ENCODE measurements at places on chromosomes 16 and 17.

DNA sequence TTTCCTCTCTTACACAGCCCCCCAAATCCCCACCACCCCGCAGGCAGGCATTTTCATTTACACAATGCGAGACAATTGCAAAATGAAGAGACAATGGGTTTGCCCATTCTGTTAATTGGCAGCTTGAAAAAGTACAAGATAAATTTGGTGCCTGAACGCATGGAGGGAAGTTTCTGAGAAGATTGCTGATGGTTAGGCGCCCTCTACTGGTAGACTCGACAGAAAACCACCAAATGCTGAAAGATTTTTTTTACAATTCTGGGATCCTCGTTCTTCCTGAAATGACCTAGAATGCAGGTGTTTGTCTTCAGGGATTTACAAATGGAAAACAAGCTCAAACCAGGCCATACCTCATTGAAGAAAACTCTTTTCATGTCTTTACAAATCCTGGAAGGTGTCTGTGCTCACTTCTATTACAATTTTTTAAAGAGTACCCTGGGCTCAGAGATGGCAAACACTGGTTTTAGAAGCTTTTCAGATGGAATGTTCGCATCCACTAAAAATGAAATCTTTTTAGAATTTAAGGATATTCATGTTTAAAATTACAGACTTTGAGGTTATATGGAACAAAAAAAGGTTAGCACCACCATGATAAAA, 338.5 kb downstream of the PMP22 start:
- DNase-seq, result peak; percentile 42
- no peaks in the 10 kb centered on the region for H3K36me3 ChIP-seq
- H3K27me3 ChIP-seq, result peaks cover 19% of the 10 kb centered on the region
- H3K4me1 ChIP-seq, result no peaks in the 10 kb centered on the region
- H3K4me3 ChIP-seq, result no peak overlapping the region
- H3K27ac ChIP-seq, result no peak overlapping the region

- H3K36me3 ChIP-seq, result peaks cover 4% of the 10 kb centered on the region
- H3K4me3 ChIP-seq, result peak overlapping the region; percentile 17
- H3K27ac ChIP-seq, result peak overlapping the region; percentile 78
- DNase-seq, result peak; percentile 56
- H3K4me1 ChIP-seq, result peaks cover 21% of the 10 kb centered on the region
Observed at GRCh38 chr17:17959520-17960361, 12.5 kb downstream of the TOM1L2 start.

- peak; percentile 39 for DNase-seq
- H3K4me1 ChIP-seq, result peaks cover 21% of the 10 kb centered on the region
- H3K27ac ChIP-seq, result no peak overlapping the region
- no peaks in the 10 kb centered on the region for H3K27me3 ChIP-seq
- H3K4me3 ChIP-seq, result no peak overlapping the region
- H3K36me3 ChIP-seq, result no peaks in the 10 kb centered on the region
Observed at GRCh38 chr16:73092236-73092781, 44.4 kb upstream of the ZFHX3 start.

- no peaks in the 10 kb centered on the region for H3K36me3 ChIP-seq
- no peaks in the 10 kb centered on the region for H3K27me3 ChIP-seq
- H3K27ac ChIP-seq, result no peak overlapping the region
- H3K4me3 ChIP-seq, result no peak overlapping the region
Observed at GRCh38 chr17:70184770-70185169, 15.4 kb downstream of the KCNJ2 start.

DNA sequence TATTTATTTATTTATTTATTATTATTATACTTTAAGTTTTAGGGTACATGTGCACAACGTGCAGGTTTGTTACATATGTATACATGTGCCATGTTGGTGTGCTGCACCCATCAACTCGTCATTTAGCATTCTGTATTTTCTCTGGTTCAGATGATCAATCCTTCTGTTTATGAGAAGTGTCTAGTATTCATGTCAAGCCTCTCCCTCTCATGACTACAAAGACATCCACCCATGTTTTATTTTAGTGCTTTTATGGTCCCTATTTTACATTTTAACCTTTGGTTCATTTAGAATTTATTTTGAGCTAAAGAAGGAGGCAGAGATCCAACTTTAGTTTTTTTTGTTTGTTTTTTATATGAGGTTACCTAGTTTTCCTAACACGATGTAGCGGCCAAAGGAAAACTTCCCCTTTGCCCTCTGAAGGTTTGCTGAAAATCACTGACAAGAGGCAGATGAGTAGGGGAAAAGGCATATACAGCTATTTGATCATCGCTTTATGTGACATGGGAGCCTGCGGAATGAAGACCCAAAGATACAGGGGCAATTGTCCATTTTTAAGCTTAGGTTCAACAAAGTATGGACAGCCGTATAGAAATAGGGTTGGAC, 22.4 kb upstream of the AQP8 start:
- H3K27me3 ChIP-seq, result no peaks in the 10 kb centered on the region
- H3K4me1 ChIP-seq, result no peaks in the 10 kb centered on the region
- H3K36me3 ChIP-seq, result no peaks in the 10 kb centered on the region

DNA sequence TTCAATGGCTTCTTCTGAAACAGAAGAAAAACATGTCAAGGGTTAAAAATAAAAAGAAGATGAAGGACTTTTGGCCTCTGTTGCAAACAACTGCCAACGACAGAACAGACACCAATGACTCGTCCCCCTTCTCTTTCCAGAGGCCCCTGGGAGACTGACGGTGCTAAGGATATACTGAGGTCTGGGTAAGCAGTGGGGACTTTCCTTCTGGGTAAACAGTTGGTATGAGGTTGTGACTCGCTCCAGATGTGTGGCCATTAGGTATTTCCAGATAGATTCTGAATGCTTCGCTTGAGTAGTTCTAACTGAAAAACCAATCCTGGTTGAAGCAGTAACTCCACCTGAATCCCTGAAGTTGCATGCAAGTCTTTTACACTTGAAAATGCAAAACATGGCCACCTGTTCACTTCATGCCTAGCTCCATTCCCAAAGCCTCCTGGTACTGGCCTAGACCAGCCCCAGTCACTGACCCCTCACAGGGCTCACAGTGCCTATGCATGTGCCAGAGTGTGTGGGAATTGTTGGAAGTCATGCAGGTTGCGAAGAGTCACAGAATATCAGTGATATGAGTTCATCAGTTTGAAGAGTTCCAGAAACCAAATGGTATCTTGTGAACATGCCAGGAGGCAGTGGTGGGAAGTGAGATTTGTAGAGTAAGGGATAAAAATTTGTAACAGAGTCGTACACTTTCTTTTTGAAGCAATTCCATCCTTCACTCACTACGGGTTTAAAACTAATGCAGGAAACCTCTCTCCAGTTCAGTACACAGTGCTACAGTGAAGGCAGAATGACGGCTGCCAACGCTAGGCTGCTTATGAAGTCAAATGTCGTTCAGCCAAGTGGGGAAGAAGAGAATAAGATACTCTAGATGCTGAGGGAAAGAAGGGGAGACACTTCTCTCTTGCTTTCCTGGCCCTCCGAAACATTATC, 217.8 kb downstream of the ZFHX3 start:
- H3K4me1 ChIP-seq, result peaks cover 11% of the 10 kb centered on the region
- DNase-seq, result no peak
- peaks cover 3% of the 10 kb centered on the region for H3K36me3 ChIP-seq

- H3K27me3 ChIP-seq, result no peaks in the 10 kb centered on the region
- no peak overlapping the region for H3K4me3 ChIP-seq
- H3K27ac ChIP-seq, result peak overlapping the region; percentile 89
- no peaks in the 10 kb centered on the region for H3K36me3 ChIP-seq
Observed at GRCh38 chr17:77462090-77462489, 321.3 kb downstream of the SEC14L1 start.

GRCh38 chr17:69093279-69093789, 32.6 kb upstream of the ABCA9 start:
- no peaks in the 10 kb centered on the region for H3K4me1 ChIP-seq
- DNase-seq, result no peak
- peaks cover 13% of the 10 kb centered on the region for H3K36me3 ChIP-seq
- no peaks in the 10 kb centered on the region for H3K27me3 ChIP-seq

- peak overlapping the region; percentile 74 for H3K27ac ChIP-seq
- no peak overlapping the region for H3K4me3 ChIP-seq
- no peaks in the 10 kb centered on the region for H3K36me3 ChIP-seq
- no peaks in the 10 kb centered on the region for H3K27me3 ChIP-seq
- peak; percentile 83 for DNase-seq
- peaks cover 91% of the 10 kb centered on the region for H3K4me1 ChIP-seq
Observed at GRCh38 chr17:78748730-78749317, 33.2 kb downstream of the CYTH1 start.

- no peak for DNase-seq
- H3K4me1 ChIP-seq, result no peaks in the 10 kb centered on the region
- H3K36me3 ChIP-seq, result no peaks in the 10 kb centered on the region
- no peak overlapping the region for H3K27ac ChIP-seq
Observed at GRCh38 chr16:78469787-78470186, 370.3 kb downstream of the WWOX start.

GRCh38 chr16:23564575-23565363, 7.2 kb downstream of the UBFD1 start:
- H3K4me3 ChIP-seq, result no peak overlapping the region
- DNase-seq, result no peak
- no peak overlapping the region for H3K27ac ChIP-seq
- no peaks in the 10 kb centered on the region for H3K27me3 ChIP-seq
- H3K4me1 ChIP-seq, result peaks cover 18% of the 10 kb centered on the region
- H3K36me3 ChIP-seq, result peaks cover 100% of the 10 kb centered on the region

DNA sequence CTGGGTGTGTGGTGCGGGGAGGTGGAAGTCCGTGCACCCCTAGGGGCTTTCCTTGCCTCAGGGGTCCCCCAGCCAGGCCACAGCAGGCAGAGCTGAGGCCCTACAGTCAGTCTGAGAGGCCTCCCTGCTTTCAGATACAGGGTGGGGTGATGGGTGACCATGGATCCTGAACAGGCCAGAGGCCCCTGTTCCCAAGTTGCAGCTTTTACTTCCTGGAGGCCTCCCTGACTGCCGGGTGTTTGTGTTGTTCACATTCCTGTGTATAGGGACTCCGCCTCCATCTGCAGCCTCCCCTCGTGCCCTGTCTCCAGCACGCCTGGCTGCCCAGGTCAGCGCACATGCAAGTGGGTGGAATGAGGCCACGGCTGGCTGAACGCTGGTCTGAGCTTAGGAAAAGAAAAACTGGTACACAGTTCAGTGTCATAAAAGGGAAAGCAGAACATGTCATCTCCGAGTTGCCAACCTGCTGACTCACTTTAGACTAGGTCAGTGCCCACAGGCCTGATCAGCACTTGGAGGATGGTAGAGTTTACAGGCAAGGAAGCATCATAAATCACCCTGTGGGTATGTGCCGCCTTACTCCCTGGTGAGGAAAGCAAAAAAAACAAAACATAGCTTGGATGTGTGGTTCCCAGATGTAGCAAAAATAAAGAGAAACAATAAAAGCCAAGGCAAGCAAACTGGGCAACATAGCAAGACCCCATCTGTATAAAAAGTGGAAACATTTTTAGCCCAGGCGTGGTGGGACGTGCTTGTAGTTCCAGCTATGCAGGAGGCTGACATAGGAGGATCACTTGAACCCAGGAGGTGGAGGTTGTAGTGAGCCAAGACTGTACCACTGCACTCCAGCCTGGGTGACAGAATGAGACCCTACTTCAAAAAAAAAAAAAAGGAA, 6.2 kb upstream of the SLC7A6 start:
- H3K4me1 ChIP-seq, result peaks cover 11% of the 10 kb centered on the region
- H3K27me3 ChIP-seq, result no peaks in the 10 kb centered on the region
- no peak overlapping the region for H3K4me3 ChIP-seq
- no peak for DNase-seq
- peaks cover 75% of the 10 kb centered on the region for H3K36me3 ChIP-seq
